ENCODE measurements at places on chromosomes 6 and 20. TPM values are rescaled to one million over a fixed set of nuclear protein-coding genes. Genes with fewer than 3 reads are reported as not detected.

GRCh38 chr6:147190556-147190955 lies 13.7 kb upstream of the STXBP5 start:
- H3K36me3 ChIP-seq, result no peaks in the 10 kb centered on the region
- DNase-seq, result no peak
- H3K4me3 ChIP-seq, result no peak overlapping the region
- no peaks in the 10 kb centered on the region for H3K27me3 ChIP-seq

DNA sequence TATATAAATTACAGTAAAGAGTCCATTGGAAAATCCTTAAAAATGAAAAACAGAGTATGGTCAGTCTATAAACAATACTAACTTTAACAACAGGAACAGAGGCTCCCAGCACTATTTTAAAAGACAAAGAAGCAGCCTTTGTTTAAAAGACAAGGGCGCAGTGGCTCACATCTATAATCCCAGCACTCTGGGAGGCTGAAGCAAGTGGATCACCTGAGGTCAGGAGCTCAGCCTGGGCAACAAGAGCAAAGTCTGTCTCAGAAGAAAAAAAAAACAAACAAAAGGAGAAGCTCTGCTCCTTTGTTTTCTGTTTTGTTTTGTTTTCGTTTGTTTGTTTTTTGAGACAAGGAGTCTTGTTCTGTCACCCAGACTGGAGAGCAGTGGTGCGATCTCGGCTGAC lies 89.4 kb downstream of the DTNBP1 start:
- no peaks in the 10 kb centered on the region for H3K27me3 ChIP-seq
- no peak overlapping the region for H3K4me3 ChIP-seq
- H3K27ac ChIP-seq, result no peak overlapping the region
- H3K4me1 ChIP-seq, result peaks cover 4% of the 10 kb centered on the region
- H3K36me3 ChIP-seq, result no peaks in the 10 kb centered on the region

DNA sequence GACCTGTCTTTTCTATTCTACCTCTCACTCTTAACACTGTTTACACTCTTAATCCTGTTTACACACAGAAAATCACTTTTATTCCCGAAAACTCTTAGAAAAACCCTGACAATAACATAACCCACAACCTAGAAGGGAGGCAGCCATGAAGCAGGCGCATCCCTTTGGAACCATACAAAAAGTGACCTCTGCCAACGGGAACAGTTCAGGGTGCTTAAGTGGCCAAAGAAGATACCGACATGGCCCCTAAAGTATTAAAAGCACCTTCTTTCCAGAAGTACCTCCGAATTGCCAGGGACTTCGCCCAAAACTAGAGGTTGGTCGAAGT lies 490 bp downstream of the MMUT start:
- no peaks in the 10 kb centered on the region for H3K4me1 ChIP-seq
- no peaks in the 10 kb centered on the region for H3K36me3 ChIP-seq
- DNase-seq, result no peak
- H3K27ac ChIP-seq, result no peak overlapping the region

- H3K36me3 ChIP-seq, result peaks cover 1% of the 10 kb centered on the region
- no peak overlapping the region for H3K4me3 ChIP-seq
- H3K27me3 ChIP-seq, result no peaks in the 10 kb centered on the region
- no peak for DNase-seq
- H3K4me1 ChIP-seq, result 0 out of 2 replicates have a peak, but pooled peaks cover 2% of the 10 kb centered on the region
Measured at GRCh38 chr20:40982415-40983145, 46.0 kb upstream of the TOP1 start.

DNA sequence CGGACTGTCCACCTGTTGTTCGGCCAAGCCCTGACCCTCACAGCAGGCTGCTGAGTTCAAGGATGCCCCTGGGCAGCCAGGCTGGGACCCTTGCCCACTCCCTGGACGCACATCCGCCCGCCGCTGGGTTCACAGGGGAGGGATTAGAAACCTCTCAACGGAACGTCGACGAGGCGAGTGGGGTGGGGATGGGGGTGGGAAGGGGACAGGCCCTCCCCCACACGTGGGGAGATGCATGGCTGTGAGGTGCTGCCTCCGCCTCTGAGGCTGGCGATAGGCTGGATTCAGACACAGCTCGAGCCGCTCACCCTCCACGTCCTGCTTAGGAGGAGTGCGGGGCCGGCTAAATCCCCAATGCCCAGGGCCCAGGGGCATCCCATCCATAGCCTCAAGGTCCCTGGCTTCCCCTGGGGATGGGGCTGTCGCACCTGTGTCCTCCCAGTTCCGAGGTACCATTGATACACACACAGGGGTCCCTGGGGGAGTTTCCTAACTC lies 90.6 kb upstream of the BHLHE23 start:
- no peak overlapping the region for H3K27ac ChIP-seq
- peaks cover 3% of the 10 kb centered on the region for H3K4me1 ChIP-seq
- no peak overlapping the region for H3K4me3 ChIP-seq
- H3K36me3 ChIP-seq, result no peaks in the 10 kb centered on the region

GRCh38 chr20:1941226-1941625 lies 46.0 kb downstream of the SIRPA start:
- H3K4me1 ChIP-seq, result no peaks in the 10 kb centered on the region
- no peaks in the 10 kb centered on the region for H3K27me3 ChIP-seq
- H3K4me3 ChIP-seq, result no peak overlapping the region
- peaks cover 2% of the 10 kb centered on the region for H3K36me3 ChIP-seq
- DNase-seq, result no peak
- H3K27ac ChIP-seq, result no peak overlapping the region

DNA sequence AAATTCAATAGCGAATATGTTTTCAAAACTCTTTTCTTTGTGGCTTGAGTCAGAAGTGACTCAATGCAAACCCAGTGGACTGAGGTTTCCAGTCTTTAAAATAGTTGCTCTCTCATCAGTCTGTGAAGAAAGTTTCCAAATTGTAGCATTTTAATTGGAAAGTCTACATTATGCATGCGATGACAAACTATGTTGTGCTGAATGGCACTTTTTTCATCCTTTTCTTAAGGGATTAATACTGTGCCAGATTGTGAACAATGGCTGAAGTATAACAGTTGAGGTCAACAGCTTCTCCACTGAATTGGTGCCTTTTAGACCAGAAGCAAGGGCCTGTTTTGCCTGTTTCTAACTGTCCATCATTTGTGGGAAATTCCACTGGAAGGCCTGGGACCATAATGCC lies 377.1 kb downstream of the BTBD9 start:
- no peaks in the 10 kb centered on the region for H3K36me3 ChIP-seq
- H3K27me3 ChIP-seq, result no peaks in the 10 kb centered on the region
- H3K27ac ChIP-seq, result no peak overlapping the region
- no peak for DNase-seq

- H3K4me3 ChIP-seq, result no peak overlapping the region
Measured at GRCh38 chr6:3762852-3763251, 11.3 kb upstream of the PXDC1 start.

DNA sequence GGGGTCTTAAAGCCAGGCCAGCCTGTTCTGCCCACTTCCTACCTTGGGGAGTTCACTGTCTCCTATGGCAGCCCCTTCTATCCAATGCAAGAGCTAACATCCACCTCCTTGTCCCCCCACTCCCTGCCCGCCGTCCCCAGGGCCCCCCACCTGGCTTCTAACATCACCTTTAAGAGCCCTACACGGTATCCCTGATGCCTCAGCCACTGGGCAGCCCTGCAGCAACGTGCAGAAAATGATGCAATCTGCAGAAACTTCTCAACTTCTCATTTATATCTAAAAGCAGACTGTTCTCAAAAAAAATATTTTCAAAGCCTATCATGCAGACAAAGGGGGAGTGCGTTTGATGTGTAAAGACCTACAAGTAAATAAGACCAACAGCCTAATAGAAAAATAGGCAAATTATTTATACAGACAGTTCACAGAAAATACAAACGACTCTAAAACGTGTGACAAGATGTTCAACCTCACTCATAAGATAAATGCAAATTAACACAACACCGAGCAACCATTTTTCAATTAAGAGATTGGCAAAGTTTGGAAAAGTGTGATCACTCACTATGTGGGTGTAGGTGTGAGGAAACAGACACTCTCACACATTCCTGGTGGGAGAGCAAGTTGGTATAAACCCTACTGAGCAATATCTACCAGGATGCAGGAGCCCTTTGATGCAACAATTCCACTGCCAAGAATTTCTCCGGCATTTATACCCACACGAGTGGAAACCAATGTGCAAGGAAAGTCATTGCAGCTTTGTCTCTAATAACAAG lies 15.1 kb upstream of the HCK start:
- H3K27me3 ChIP-seq, result no peaks in the 10 kb centered on the region
- H3K27ac ChIP-seq, result no peak overlapping the region
- DNase-seq, result no peak
- no peak overlapping the region for H3K4me3 ChIP-seq
- no peaks in the 10 kb centered on the region for H3K4me1 ChIP-seq
- H3K36me3 ChIP-seq, result no peaks in the 10 kb centered on the region

DNA sequence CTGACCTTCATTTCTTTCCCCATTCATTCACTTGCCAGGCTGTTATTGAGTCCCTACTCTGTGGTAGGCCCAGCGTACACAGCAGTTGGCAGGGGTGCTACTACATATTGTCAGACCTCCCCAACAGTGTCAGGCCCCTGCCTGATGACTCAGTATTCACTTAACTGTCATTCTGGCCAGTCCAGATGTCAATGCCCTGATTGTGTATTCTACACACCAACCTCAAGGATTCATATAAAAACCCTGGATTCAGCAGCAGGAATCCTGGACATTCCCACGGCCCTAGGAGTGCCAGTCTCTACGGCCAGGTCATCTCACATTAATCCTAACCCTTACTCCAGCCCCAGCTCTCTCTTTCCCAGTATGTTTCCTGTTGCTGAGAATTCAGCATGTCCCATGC lies 151.5 kb downstream of the TASP1 start:
- H3K4me1 ChIP-seq, result peaks cover 3% of the 10 kb centered on the region
- peaks cover 4% of the 10 kb centered on the region for H3K36me3 ChIP-seq
- DNase-seq, result no peak

GRCh38 chr6:36302227-36302976 lies 32.5 kb downstream of the PNPLA1 start:
- H3K4me3 ChIP-seq, result no peak overlapping the region
- H3K27ac ChIP-seq, result no peak overlapping the region
- H3K27me3 ChIP-seq, result no peaks in the 10 kb centered on the region
- H3K36me3 ChIP-seq, result no peaks in the 10 kb centered on the region
- peak; percentile 93 for DNase-seq

DNA sequence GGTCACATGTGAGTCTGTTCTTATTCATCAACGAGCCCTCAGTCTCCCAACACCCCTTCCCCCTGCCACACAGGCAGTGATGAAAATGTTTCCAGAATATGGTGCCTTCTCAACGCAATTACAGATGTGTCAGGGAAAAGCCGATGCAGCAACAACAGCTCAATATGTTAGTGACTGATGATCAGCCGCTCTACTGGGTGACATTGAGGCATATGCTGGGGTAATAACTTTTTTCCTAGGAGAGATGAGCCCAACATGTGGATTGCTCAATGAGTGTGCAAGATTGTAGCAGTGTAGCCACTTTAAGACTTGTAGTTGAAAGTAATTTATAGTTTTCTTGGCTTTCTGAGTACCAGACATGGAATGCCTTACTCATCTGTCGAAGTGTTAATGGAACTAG lies 49.4 kb downstream of the DTD1 start:
- H3K4me3 ChIP-seq, result no peak overlapping the region
- no peak for DNase-seq
- no peaks in the 10 kb centered on the region for H3K4me1 ChIP-seq
- no peaks in the 10 kb centered on the region for H3K27me3 ChIP-seq

DNA sequence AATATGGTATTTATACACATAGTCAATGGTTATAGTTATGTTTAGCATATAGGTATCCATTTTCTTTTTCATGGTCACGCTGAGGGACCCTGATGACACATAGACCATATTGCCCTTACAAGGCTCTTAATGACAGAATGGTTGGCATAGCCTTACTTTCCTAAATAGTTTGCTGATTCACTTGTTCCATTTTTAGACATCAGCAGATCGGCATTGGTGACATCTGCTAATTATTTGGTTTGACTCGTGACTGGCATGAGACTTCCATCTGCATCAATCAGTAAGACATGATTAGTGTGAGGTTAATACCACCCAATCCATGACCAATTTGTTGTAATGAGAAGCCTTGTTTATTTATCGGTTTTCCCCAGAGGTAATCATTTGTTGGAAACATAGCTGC lies 309.7 kb downstream of the ALDH8A1 start:
- H3K4me3 ChIP-seq, result no peak overlapping the region
- no peak for DNase-seq
- 0 out of 2 replicates have a peak, but pooled peaks cover 6% of the 10 kb centered on the region for H3K4me1 ChIP-seq
- no peak overlapping the region for H3K27ac ChIP-seq
- no peaks in the 10 kb centered on the region for H3K36me3 ChIP-seq
- no peaks in the 10 kb centered on the region for H3K27me3 ChIP-seq

DNA sequence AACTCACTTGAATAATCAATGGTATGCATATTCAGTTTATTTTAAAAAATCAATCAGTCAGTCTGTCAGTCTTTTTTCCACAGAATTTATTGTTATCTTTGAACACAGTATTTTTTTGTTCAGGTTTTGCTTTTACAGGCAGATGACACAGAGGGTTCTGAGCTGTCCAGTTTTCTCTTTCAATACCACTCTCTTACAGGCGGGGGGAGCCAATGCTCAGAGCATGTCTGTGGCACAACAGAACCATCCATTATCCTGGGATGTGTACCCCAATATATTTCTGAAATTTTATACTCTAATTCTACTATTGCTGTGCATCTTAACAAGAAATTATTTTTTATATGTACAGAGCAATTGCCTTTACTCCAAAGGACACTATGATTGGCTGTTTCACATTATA lies 21.2 kb downstream of the ROS1 start:
- H3K36me3 ChIP-seq, result no peaks in the 10 kb centered on the region
- DNase-seq, result no peak
- H3K27me3 ChIP-seq, result no peaks in the 10 kb centered on the region
- H3K4me1 ChIP-seq, result no peaks in the 10 kb centered on the region
- no peak overlapping the region for H3K27ac ChIP-seq

DNA sequence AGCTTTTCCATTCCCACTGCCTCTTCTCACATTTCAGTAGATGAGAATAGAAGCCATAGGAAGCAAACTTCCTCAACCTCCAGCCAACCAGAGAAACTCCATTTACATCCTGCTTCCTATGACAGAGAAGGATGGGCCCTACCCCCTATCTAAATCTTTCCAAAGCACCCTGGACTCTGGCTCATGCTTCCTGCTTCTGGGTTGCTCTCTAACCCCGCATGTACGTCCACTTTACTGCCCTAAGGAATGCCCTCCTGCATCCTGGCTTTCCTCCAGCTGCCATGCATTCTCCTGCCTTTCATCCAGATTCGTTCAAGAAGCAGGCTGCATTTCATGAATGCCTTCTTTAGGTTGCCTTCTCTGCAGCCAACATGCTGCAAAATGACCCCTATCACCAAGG lies 91.9 kb downstream of the FAM217A start:
- H3K36me3 ChIP-seq, result peaks cover 7% of the 10 kb centered on the region
- H3K4me1 ChIP-seq, result peaks cover 12% of the 10 kb centered on the region
- no peak overlapping the region for H3K4me3 ChIP-seq

- H3K4me1 ChIP-seq, result no peaks in the 10 kb centered on the region
- H3K27ac ChIP-seq, result no peak overlapping the region
- peak overlapping the region; percentile 87 for H3K4me3 ChIP-seq
- no peaks in the 10 kb centered on the region for H3K27me3 ChIP-seq
- peaks cover 3% of the 10 kb centered on the region for H3K36me3 ChIP-seq
Measured at GRCh38 chr20:10436053-10436699, 1.1 kb downstream of the SLX4IP start.

GRCh38 chr20:11059659-11060058 lies 385.9 kb upstream of the JAG1 start:
- no peaks in the 10 kb centered on the region for H3K4me1 ChIP-seq
- no peaks in the 10 kb centered on the region for H3K27me3 ChIP-seq
- DNase-seq, result no peak
- H3K4me3 ChIP-seq, result no peak overlapping the region

MBOAT1 gene
- total RNA-seq, result 9.6 TPM

DLK2 gene
- total RNA-seq, result 0.96 TPM

MDFI gene
- total RNA-seq, result 40.9 TPM

VIP gene
- not detected for total RNA-seq

OTOR gene
- not detected for total RNA-seq

FOXS1 gene
- total RNA-seq, result not detected

PACRG gene
- 0.26 TPM for total RNA-seq

EEF1A2 gene
- 27.4 TPM for total RNA-seq

GSTA1 gene
- not detected for total RNA-seq

LPA gene
- 0.15 TPM for total RNA-seq

SLPI gene
- total RNA-seq, result not detected

All from H9 (cell line).